ENCODE measurements at places on chromosomes 3 and 15.

GRCh38 chr15:64774037-64774628 is 1.3 kb downstream of the RBPMS2 start:
- DNase-seq = no peak

DNA sequence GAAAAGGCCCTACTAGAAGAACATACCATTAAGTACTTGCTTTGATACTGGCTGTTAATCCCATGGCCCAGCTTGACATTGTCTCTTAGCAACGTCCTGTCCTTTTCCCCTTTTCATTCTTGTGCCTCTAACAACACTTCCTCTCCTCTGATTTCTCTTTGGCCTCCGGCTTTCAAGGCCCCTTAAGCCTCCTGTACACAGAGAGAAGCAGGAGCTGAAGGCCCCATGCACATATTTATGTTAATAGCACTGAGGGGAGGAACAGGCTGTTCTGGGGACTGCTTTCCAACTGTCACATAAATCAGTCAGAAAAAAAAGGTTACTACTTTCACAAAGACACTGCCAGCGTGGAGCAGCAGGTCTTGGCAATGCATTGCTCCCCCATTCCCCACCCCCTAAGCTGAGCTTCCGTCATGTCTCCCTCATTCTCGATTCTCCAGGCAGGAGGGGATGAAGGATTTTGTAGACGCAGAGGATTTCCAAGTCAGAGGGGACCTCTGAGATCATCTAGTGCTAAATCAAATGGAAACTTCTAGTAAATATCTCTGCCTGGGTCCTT is 257.4 kb upstream of the ADAMTS9 start:
- DNase-seq = no peak

DNA sequence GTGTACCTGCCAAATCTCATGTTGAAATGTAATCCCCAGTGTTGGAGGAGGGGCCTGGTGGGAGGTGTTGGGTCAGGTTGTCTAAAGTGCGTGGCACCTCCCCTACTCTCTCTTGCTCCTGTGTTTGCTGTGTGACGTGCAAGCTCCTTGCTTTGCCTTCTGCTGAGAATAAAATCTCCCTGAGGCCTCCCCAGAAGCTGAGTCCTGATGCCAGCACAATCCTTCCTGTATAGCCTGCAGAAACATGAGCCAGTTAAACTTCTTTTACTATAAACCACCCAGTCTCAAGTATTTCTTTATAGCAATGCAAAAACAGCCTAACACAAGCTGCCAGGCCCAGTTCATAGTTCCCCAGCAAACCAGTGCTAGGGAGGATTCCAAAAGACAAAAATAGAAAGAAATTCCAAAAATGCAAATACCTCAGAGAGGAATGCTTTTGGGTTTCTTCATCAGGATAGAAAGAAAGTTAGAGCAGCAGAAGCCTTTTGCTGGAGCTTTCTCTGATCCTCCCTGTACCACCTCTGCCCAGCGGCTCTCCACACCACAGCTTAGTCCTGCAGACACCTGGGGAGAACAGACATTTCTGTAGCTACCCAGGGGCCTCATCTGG is 25.9 kb upstream of the CDV3 start:
- DNase-seq = no peak

DNA sequence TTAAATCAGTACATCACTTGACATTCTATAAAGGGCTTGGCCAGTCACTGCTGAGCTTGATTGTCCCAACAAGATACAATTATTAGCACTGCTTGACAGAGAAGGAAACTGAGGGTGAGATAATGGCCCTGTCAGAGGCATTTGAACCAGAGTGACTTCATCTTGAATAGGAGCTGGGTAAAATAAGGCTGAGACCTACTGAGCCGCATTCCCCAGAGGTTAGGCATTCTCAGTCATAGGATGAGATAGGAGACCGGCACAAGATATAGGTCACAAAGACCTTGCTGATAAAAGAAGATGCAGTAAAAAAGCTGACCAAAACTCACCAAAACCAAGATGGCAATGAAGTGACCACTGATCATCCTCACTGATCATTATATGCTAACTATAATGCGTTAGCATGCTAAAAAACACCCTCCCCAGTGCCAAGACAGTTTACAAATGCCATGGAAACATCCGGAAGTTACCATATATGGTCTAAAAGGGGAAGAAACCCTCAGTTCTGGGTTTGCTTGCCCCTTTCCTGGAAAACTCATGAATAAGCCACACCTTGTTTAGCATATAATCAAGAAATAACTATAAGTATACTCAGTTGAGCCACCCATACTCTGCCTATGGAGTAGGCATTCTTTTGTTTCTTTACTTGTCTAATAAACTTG is 239.1 kb upstream of the SETMAR start:
- DNase-seq = no peak

DNA sequence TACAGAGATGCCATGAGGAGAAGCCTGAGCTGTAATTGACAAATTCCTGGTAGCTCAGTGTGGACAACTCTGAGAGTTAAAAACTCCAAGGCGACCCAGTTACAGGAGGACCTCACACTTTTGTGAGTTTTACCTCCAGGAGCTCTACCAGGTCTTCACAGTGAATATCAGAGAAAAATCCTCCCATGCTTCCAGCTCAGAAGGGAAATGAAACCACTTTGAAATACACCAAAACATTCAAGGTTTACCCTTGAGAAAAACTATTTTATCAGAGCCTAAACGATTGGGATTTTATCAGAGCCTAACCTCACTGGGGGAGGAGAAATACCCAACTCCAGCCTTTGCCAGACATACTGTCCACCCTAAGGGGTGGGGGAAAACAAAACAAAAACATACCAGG is 52.4 kb downstream of the MCCC1 start:
- no peak for DNase-seq

DNA sequence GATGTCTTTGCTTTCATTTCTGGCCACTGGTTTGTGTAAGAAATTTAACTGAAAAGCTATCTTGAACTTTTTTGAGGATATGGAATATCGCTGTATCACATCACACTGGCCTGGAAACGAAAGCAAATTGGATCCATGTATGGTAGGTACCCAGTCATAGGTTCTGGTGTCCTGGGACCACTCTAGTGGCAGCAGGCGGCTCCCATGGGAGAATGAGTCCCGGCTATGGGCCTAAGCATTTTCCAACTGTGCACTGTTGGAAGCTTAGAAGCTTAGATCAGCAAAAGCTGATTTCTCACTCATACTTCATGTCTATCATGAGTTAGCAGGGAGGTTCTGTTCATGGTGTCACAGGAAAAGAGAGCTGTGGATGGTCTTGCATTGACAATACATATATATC is 323.2 kb downstream of the PLCL2 start:
- no peak for DNase-seq

DNA sequence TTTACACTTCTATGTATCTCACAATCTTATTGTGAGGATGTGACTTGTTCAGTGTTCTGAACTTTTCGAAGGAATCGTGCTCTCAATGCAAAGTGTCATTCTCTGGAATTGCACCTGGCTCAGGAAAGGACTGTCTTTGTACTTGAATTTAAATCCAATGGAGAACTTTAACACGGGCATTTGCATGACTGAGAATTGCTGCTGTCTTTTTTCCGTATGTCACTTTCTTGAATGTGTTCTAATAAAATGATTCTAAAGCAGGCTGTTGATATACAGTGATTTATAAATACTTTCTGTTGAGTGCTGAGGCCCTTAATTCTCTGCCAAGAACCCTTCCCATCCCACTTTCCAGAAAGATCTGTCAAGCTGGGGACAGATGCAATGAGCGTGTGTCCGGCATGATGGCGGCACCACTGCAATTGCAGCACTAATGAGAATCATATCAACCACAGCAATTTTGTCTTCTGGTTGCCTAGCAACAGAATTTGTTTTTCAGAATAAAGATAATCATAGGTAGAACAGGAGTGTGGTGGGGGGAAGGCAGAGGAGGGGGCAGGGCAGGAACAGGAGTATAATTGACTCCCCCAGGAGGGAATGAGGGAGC is 210.6 kb upstream of the UMPS start:
- DNase-seq = no peak

- DNase-seq = peak; percentile 16
Measured at GRCh38 chr3:13647298-13648059, 98.6 kb downstream of the FBLN2 start.

GRCh38 chr3:158912621-158913020 is 110.8 kb downstream of the MFSD1 start:
- DNase-seq = no peak

GRCh38 chr15:41565702-41566101 is 6.7 kb downstream of the TYRO3 start:
- DNase-seq = no peak

- no peak for DNase-seq
Measured at GRCh38 chr15:25717457-25718168, 145.5 kb downstream of the ATP10A start.

DNA sequence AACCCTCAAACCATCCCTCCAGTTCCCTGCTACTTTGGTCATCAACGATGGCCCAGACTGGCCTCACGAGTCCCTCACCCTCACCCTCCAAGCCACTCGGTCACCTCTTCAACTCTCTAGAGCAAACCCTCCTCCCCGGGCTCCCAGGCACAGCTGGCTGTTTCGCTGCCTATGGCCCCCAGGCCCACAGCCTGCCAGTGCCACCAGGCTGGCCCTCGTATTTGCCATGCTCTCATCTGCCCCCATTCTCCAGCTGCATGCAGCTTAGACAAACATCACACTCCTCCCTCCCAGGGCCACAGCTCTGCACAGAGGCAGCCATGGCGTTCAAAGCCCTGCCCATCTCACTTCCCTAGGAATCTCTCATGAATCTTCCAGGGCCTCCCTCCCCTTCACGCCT is 13.8 kb downstream of the RAB43 start:
- DNase-seq = no peak

- no peak for DNase-seq
Measured at GRCh38 chr15:44780608-44781007, 44.3 kb downstream of the TRIM69 start.

GRCh38 chr3:48088056-48088748 is 72.0 kb upstream of the MAP4 start:
- DNase-seq = no peak

GRCh38 chr3:72231439-72232196 is 446.7 kb upstream of the PROK2 start:
- DNase-seq = no peak

DNA sequence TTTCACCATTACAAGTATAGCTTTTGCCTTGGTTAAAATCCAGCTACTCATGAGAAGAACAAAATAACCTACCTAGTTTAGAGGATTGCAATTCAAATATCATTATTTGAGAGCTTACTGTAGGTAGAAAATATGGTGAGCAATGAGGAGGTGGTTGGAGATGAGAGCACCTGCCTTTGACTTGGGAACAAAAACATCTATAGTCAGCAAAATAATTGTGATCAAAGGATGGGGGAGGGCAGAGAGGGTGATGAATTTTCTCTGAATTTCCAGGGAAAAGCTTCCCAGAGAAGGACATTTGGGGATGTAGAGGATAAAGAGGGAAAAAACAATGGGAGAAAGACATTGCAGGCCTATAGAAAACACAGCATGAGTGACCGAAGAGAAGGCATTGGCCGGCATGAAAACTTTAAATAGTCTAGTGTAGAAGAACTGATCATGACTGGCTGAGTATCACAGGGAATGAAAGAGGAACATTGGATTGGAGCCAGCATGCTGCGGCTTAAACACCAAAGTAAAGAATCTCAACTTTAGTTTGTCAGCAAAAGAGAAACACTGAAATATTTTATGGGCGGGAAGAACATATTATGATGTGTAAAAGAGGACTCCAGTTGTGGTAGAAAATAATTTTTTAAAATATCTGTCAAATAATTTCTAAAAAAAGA is 581.3 kb downstream of the UNC13C start:
- DNase-seq = no peak

GRCh38 chr3:45664578-45664977 is 24.6 kb upstream of the SACM1L start:
- peak; percentile 79 for DNase-seq

- no peak for DNase-seq
Measured at GRCh38 chr3:171453180-171453886, 6.9 kb downstream of the TNIK start.

GRCh38 chr3:65560133-65560532 is 478.6 kb downstream of the MAGI1 start:
- no peak for DNase-seq

GRCh38 chr15:44102675-44103254 is 92.3 kb downstream of the FRMD5 start:
- DNase-seq = no peak

DNA sequence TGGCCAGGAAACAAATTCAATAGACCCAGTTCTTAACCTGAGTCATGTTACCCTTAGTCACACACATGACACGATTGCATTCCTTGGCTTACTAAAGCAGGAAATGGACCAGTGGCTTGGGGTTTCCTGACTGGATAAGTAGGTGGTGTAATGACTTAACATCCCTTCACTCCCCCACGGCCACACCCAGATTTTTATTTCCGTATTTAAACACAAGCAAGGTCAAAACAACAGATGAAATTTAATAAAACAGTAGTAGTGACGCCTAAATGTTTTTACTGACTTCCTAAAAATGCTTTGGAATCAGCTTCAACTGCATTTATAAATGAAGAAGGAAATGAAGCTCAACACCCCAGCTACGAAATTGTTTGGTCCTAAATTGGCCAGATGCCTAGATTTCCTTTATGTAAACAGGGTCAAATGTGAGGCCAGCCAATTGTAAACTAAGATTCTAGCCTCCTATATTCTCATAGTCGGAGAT is 324.3 kb downstream of the CHST2 start:
- DNase-seq = peak; percentile 29

DNA sequence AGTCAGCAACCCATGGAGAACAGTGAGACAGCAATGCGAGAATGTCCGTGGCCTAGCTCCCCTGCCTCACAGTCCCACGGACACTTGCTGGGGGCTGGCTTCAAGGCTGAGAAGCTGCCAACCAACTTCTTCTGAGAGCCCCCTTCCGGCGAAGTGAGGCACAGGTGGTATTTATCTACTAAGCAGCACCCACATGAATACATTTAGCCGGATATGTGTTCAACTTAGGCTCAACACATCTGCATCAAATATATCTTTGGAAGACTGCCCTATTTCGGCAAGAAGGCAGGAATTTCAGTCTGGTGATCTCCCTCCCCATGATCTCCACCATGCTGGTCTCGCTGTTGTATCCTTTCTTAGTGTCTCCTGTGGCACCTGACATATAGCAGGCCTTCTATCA is 340.9 kb upstream of the NR2E3 start:
- DNase-seq = no peak

All from activated naive CD4-positive, alpha-beta T cell treated with Interleukin-2 at 50 U/mL for 16 hours (primary cell).